ENCODE measurements at places on chromosomes 2 and 18. TPM values are rescaled to one million over a fixed set of nuclear protein-coding genes. Genes with fewer than 3 reads are reported as not detected.

Gene TMEM37
- total RNA-seq, result not detected

- DNase-seq, result no peak
These were observed 104.0 kb downstream of the COBLL1 start for GRCh38 chr2:164737612-164738081.

DNA sequence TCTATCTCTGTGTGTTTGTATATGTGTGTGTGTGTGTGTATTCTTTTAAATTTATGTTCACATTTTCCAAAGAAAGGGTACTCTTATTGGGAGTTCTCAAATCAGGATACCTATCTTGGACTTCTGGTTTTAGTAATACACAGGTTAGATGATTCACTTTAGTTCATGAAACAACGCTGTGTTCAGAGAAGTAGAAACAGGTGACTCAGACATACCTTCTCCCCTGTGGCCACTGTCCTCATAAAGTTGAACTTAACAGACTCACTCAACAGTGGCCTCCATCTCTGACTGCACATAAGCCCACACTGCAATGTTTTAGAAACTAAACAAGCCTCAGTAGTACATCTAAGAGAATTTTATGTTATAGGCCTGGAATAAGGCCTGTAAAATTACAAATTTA, 566.6 kb upstream of the VRK2 start:
- DNase-seq, result peak; percentile 41

DNA sequence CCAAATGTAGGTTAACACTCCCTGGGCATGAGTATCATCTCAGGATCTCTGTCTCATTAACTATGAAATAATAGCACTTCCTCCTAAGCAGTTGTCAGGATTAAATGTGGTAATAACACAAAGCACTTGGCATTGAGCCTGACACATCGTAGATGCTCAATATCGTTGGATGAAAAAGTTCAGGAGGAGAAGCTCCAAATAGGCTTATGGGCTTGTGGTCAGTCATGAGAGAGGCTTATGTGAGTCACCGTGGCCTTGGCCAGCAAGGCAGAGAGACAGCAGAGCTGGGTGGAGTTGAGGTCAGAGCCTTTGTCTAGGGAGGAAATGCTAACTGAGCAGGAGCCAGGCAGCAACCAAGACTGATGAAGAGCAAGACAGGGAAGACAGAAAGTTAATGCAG, 68.3 kb upstream of the PPM1B start:
- DNase-seq, result no peak

Gene IL1R2
- 37.9 TPM for total RNA-seq

DNA sequence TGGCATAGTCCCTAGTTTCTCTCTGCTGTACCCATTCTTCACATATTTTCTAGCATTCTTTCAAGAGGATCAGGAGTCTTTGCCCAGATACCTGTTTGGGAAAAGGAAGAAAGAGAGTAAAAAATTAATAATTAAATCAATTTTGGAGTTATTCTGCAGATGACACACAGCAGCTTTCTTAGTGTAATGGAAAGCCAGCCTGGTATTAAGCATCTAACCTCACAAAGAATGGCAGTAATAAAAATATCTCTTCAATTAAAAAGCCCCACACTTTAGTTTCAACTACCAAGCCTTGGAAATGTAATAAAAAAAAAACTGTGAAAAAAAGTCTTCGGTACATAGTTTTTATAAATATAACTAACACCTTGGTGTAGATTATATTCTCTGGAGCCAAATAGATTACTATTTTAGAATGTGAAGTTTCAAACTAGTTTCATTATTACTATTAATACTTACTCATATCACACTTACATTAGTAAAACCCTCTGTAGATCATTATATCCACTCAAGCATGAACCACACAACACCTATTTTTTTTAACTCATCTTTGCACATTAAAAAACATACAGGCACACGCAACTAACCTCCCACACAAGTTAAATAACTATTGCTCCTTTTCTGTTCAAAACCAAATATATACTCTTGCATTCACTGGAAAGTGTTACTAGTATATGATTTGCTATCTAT, 90.9 kb downstream of the GPD2 start:
- no peak for DNase-seq

Measured in foreskin keratinocyte (primary cell).